Large intestine (tissue), 12 donors: ENCODE measurements at places on chromosomes 5 and 9. TPM values are rescaled to one million over a fixed set of nuclear protein-coding genes. Genes with fewer than 3 reads are reported as not detected.

DNA sequence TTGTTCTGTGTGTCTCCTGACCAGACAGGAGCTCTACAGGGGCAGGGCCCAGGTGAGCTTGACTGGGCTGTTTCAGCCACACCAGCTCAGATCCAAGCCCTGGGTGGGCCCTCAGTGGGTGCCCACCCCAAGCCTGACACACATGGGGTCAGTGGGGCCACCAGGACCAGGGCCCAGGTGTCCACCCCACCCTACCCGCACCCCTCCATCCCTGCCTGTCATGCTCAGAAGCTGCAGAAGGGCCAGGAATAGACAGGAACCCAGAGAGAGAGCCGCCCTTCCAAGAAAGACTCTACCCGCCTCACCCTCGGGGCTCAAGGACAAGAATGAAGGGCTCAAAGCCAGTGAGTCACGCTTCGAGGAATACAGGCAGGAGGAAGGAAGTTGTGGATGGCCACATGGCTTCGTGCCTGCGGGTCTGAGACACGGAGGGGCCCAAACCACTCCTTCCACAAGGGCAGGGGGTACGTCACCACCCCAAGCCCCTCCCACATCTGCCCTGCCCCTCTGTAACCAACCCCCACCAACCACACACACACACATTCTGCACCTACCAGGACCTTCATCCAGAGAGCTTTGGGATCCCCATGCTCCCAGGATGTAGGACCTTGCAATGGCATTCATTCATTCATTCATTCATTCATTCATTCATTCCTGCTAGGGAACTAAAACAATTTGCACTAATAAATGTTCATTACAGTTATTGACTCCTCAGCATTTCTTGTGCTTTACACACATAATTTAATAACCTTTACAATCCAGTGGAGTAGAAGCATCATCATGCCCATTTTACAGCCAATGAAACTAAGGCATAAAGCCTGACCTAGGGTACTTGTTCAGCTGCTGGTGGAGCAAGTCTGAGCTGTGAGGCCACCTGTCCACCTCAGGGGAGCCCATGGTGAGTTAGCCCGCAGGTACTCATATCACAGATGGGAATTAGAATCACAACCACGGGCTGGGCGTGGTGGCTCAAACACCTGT, 55.9 kb upstream of the STXBP1 start:
- DNase-seq, result peak; percentile 69

DNA sequence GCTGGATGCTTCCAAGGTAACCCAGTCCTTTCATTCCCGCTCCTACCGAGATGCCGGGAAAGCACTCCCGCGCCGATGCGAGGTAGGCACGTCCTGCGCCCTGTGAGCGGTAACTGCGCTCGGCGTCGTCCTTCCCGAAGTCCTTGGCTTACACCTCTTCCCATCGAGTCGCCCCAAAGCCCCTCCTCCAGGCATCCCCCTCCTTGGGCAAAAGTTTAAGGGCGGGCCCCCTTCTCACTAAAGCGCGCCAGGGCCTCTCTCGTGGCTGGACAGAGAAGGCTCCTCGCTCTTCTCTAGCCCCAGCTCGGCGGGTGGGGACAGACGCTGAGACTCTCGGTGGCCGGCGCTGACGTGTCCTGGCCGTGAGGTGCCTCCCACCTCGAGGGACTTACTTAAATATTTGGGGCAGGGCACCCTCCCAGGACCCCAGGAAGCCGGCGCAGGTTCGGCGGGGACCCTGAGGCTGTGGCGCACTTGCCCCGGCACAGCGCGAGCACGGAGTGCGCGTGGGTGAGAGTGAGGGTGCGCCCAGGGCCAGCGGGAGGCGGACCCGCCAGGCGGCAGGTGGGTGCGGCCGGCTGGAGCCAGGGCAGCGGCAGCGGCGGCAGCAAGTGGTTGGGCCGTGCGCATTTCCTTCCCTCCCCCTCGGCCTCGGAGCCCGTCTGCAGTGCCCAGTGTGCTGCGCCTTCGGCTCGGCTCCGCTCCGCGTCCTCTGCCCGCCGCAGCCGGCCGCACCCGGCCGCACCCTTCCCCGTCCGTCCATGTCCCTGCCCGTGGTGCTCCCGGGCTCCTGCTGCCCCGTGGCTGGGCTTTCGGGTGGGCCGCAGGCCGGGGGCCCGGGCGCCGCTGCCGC, at the start of gene ENTREP1:
Gene ENTREP1, plus strand, starts transcription at position 667 of the 853 bp plus-strand sequence. Its CDS starts 95 bp downstream, at position 762.
- peak; percentile 66 for DNase-seq

GRCh38 chr5:1751026-1751863, 48.4 kb downstream of the MRPL36 start:
- no peak for DNase-seq

The NINJ1 gene
- polyA plus RNA-seq, result 78.7 TPM

DNA sequence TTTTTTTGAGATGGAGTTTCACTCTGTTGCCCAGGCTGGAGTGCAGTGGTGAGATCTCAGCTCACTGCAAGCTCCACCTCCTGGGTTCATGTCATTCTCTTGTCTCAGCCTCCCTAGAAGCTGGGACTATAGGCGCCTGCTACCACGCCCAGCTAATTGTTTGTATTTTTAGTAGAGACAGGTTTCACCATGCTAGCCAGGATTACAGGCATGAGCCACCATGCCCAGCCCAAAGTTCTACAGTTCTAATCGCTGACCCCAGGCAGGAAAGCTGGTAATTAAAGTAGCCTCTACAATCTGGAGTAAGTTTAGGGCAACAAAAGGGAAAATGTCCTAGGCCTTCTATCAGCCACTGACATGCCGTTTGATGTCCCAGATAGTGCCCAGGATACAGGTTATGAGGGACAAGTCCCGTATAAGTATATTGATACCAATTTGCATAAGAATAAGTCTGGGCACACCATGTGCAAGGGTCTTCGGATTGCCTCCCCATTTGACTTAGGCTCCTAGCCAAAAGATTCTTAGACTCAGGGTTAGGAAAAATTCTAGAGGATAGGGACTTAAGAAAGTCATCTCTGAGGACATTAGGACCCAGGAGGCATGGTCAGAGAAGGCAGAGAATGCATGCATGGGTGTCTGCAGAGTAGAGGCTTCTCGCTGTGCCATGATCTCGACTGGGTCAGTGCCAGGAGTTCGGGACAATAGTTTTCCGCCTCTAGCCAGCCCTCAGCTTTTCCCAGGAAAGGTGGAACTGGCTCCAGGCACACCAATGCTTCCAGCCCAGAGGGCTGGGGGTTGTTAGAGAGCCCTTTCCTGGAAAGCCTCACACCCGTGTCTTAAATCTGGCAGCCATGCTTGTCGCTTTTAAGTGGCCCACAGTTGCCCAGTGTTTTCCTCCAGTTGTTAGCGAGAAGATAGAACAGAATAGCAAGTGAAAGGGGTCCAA, 1111.1 kb downstream of the TAF11L14 start:
- no peak for DNase-seq

DNA sequence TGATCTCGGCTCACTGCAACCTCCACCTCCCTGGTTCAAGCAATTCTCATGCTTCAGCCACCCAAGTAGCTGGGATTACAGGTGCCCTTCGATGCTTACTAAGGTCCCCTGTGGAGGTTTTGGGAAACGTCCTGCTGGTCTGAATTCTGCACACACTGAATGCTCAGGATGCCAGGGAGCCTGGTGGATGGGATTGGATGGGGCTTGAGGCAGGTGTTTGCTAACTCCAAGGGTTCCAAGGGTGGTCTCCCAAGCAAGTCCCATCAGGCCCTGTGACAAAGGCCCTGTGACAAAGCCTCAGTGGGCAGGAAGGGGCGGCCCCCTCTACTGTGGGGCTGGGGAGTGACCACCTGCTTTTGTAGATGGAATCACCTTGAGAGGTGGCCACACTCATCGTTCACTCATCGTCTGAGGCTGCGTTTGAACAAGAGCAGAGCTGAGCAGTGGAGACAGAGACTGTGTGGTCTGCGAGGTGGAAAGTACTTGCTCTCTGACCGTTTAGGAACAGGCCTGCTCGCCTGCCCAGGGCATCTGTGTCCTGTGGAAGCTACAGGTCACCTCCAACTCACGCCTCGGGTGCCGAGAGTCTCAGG, 40.2 kb downstream of the MRPL36 start:
- DNase-seq, result no peak

- DNase-seq, result no peak
Observed at GRCh38 chr9:125961072-125961471, 213.9 kb downstream of the PBX3 start.

DNA sequence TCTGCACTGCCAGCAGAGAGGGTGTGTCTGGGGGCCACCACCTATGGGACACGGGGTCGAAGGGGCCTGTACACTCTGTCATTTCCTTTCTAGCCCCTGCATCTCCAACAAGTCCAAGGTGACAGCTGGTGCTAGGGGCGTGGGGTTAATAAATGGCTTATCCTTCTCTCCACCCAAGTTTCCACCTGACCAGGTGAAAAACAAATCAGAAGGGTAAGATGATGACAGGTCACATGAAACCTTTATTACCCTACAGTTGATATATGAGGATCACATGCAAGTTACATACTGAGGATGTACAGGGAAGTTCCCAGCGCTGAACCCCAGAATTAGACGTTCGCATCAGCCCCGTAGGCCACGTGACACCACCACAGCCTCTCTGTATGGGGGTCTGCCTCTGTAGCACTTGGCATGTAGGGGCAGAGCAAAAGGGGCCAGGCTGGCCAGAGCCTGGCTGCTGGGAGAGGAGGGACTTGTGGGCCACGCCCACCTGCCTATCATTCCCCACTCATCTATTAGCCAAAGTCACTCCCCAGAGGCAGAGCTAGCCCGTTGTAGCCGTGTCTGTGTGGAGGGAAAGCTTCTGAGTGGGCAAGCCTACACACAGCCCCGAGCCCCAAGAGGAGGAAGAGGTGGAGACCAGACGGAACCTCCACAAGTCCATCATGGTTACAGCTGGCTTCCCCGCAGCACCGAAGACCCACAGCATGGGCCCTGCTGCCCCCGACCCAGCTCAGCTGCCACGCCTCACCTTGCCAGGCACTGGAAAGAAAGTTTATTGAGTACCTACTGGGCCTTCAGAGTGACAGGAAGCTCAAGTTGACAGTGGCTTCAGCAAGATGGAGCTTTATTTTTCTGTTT, 2.2 kb downstream of the TMEM141 start:
- peak; percentile 95 for DNase-seq

GRCh38 chr5:173265433-173265832, 30.4 kb upstream of the NKX2-5 start:
- DNase-seq, result no peak

DNA sequence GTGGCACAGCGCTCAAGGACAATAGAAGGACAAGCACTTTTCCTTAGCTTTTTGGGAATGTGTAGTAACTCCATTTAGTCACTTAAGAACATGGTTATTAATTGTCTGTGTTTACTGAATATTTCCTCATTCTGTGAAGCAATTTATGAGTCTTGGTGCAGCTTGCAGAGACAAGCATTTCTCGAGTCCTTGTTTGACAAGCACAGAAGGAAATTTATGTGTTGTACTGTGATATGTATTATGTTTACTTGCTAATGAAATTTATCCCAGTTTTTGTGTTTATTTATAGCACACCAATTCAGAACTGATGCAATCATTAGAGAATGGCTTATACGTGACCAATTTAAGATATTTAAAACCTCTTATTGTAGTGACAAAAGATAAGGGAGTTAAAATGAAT, 168.6 kb downstream of the PRELID2 start:
- DNase-seq, result no peak

GRCh38 chr9:97403746-97404316, 8.1 kb upstream of the TDRD7 start:
- DNase-seq, result no peak

DNA sequence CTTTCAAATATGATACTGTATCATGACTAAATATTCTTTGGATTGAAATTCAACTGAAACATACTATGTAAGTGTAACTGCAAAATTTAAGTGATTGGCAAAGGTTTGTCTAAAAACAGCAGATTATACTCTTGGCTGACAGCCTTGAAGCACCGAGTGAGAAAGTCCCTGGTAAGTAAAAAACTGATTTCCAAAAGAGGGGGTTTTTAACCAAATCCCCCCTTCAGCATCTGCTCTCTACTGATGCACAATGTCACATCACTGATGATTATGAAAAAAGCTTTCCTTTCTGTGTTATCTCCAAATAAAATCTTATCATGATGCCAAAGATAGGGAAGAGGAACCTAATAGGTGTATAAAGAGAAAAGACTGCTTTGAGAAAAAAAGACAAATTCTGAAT, 141.0 kb downstream of the MEF2C start:
- DNase-seq, result no peak

DNA sequence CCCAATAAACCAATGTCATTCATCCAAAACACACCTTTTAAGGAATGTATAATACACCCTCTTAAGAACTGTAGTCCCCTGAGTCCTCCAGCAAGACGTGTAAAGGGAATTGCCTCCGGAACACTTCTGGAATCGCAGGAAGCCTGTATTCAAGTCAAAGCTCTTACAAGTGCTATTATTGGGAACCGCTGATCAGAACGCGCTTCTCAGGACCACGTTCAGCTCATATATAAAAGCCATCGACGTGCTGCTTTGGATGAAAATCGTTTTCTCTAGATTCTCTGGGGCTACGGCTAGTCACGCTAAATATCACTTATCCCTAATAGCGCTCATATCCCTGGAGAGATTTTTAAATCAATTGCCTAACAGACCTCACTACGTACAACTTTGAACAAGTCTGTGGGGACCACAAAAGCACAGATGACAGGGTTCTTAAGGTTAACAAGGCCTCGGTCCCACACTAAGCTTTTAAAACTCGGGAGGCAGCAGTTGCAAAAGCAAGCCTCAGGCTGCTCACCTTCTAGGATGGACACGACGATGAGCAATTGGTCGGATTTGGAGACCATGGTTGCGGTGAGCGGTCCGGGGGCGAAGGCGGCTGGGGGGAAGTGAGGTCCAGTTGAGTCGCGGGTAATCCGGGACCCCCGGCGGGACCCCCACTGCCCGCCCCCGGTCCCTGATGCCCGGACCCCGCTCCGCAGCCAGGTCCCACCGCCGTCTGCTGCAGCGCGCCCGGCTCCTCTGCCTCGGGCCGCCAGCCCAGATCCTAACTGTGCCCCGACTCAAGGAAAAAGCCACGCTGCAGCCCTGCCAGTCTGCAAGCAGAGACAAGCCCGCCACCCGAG, 548 bp downstream of the CEP120 start:
- peak; percentile 62 for DNase-seq

- DNase-seq, result no peak
Observed at GRCh38 chr9:99189186-99189585, 32.6 kb downstream of the ALG2 start.

GRCh38 chr5:157312492-157312891, 46.6 kb downstream of the CYFIP2 start:
- DNase-seq, result peak; percentile 49

The TLX3 gene
- polyA plus RNA-seq, result not detected

DNA sequence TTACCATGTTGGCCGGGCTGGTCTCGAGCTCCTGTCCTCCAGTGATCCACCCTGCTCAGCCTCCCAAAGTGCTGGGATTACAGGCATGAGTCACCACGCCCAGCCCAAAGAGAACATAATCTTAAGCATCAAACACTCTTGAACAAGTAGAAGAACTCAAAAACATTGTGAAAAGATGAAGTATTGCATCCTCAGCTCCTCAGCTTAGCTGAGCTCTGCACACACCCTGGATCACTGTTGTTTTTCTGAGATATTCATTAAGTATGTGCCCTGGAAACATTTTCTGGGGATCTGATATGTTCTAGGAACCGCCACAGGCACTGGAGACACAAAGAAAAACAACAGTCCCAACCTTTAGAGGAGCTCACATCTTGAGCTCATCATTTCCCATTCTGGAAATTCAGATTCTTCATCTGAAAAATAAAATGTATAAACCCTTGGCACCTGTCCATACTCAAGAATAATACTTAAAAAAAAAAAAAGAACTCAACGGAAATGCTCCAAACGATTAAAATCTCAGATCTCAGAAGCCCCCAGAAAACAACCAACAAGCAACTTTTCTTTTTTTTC, 62.2 kb upstream of the ZNF462 start:
- DNase-seq, result no peak

- no peak for DNase-seq
Observed at GRCh38 chr5:40383749-40384651, 295.7 kb upstream of the PTGER4 start.
